Activated CD8-positive, alpha-beta memory T cell treated with anti-CD3 and anti-CD28 coated beads, Interleukin-2, amount 10 ng/mL, durations not matched to agents 7 days and 5 days (primary cell): ENCODE measurements at places on chromosomes 16 and 17. TPM values are rescaled to one million over a fixed set of nuclear protein-coding genes. Genes with fewer than 3 reads are reported as not detected.

OR1G1 gene
- not detected for total RNA-seq

KRT222 gene
- not detected for total RNA-seq

CD300A gene
- 2.0 TPM for total RNA-seq

RANBP10 gene
- total RNA-seq: 21.2 TPM

ZNF469 gene
- total RNA-seq: 0.26 TPM

DDX42 gene
- total RNA-seq: 123 TPM

SLC12A3 gene
- not detected for total RNA-seq

- DNase-seq: no peak
- H3K4me3 ChIP-seq: no peak overlapping the region
- H3K27ac ChIP-seq: no peak overlapping the region
- H3K27me3 ChIP-seq: no peaks in the 10 kb centered on the region
Observed at GRCh38 chr16:67954421-67955196, 10.7 kb upstream of the LCAT start.

- DNase-seq: no peak
- H3K27me3 ChIP-seq: no peaks in the 10 kb centered on the region
- peaks cover 65% of the 10 kb centered on the region for H3K4me1 ChIP-seq
- peak overlapping the region; percentile 81 for H3K27ac ChIP-seq
Observed at GRCh38 chr17:64968652-64969501, 49.6 kb upstream of the LRRC37A3 start.

GRCh38 chr17:902463-902862, 77.1 kb downstream of the NXN start:
- H3K36me3 ChIP-seq: no peaks in the 10 kb centered on the region
- H3K27ac ChIP-seq: no peak overlapping the region
- H3K4me3 ChIP-seq: no peak overlapping the region
- H3K4me1 ChIP-seq: peaks cover 2% of the 10 kb centered on the region
- H3K27me3 ChIP-seq: peaks cover 60% of the 10 kb centered on the region

DNA sequence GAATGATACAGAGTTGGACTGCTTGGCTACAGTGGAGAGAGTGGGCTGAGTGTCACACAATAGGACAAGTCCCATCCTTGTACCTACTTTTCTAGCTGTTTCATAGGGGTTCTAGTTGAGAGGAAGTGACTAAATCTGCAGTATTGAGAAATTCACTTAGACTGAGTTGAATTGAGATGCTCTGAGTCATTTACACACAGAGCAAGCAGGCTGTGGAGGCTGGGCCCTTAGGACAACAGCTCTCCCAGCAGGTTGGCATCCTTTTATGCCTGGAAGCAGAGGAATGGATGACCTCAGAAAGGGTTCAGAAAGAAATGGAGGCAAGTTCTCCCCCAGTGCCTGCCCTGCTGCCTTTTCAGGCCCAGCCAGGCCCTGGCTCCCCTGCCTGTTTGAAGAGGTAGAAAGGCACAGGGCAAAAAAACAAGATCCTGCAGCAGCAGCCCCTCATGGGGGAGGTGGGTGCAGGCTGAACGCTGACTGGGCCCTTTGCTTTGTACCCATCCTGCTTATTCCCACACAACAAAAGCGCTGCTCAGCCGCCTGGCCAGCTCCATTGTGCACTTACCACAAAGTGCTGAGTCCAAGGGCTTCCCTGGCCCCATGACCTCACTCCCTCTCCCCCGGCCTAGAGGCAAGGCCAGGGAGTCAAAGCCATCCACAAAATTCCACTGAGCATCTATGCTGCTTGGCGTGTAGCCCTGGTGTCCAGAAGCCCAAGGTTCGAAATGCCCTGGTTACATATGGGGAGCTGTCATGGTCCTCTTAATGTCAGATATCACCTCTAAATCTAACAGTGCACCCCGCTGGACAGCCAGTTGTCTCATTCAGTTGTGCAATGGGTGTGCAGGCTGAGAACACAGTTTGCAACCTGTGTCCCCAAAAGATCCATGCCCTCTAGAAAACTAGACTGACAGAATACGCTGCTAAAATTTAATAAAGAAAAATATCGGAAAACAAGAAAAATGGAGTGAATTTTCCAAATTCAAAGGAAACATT, 5.4 kb upstream of the CRYBA1 start:
- H3K27me3 ChIP-seq: no peaks in the 10 kb centered on the region
- no peak for DNase-seq

- H3K4me3 ChIP-seq: no peak overlapping the region
- no peaks in the 10 kb centered on the region for H3K27me3 ChIP-seq
- H3K36me3 ChIP-seq: no peaks in the 10 kb centered on the region
- H3K27ac ChIP-seq: peak overlapping the region; percentile 72
- peaks cover 14% of the 10 kb centered on the region for H3K4me1 ChIP-seq
Observed at GRCh38 chr17:75738218-75738802, 17.1 kb downstream of the ITGB4 start.

DNA sequence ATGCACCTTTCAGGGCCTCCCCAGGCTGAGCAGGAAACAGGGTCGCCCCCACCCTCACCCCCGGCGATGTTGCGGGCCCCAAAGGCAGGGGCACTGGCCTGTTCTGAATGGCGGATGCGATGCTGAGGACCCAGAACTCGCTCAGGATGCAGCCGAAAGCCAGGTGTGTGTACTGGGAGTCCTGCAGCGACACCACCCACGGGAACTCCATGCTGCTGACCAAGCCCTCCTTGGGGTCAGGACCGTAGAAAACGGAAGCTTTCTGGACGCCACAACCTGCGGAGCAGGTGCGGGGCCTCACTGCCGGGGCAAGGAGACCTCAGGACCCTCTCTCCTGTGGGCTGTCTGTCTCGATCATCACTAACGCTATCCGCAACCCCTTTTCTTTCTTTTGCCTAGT, 4.0 kb downstream of the PRSS54 start:
- H3K4me3 ChIP-seq: no peak overlapping the region
- no peak overlapping the region for H3K27ac ChIP-seq
- no peaks in the 10 kb centered on the region for H3K4me1 ChIP-seq
- peaks cover 7% of the 10 kb centered on the region for H3K27me3 ChIP-seq
- DNase-seq: no peak
